ENCODE measurements at places on chromosomes 6 and 20.

DNA sequence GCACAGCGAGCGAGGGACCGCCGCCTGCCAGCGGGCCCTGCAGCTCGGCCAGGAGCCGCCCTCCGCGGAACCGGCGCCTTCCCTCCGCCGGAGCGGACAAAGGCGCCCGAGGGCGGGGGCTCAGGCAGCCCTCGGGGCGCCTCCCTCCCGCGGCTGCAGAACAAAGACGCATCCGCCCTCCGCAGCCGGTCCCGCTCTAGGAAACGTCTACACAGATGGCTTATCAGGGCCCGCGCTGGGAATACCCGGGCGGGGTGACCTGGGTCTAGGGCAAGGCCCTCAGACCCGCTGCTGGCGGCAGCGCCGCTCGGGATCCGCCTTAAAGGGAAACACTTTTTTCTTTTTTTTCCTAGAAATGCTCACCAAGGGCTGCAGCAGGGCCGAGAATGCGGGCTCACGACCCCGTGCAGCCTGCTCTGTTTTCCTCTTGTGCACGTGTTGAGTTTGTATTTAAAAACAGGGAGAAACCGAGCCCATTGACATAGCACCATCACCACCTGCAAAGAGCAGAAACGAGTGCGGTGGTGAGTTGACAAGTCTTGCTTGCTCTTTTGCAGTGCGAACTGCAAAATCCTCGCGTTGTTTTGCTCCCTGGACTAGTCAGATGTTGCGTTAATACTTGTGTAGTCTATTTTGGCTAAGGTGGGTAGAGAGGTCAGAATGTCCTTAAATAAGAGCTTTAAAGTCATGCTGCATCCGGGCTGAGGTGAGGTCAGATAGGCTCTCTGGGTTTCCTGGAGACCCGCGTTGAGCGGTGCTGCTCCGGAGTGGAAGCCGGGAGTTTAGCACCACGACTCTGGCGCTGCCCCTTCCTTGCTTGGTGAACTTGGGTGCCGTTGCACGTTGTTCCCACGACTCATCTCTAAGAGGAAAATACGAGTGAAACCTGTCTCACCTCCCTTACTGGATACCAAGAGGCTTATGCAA lies 1.1 kb upstream of the RPS6KA2 start:
- DNase-seq, result peak; percentile 52

DNA sequence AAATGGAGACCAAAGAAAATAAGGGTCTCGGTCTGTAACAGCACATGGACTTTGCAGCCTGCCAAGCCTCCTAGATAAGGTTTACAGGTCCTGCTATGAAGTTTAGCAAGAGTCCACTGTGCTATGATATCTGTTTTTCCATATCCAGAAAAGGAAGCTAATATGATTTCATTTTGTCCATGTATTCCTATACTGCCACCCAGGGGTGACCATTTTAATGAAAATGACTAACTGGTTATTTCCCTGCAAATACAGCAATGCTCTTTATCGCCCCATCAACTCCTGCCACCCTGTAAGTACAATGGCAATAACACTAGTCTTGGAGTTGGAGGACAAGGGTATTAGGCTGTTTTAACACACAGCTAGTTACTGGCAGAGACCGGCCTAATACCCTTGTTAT lies 115.2 kb upstream of the GLP1R start:
- DNase-seq, result no peak

DNA sequence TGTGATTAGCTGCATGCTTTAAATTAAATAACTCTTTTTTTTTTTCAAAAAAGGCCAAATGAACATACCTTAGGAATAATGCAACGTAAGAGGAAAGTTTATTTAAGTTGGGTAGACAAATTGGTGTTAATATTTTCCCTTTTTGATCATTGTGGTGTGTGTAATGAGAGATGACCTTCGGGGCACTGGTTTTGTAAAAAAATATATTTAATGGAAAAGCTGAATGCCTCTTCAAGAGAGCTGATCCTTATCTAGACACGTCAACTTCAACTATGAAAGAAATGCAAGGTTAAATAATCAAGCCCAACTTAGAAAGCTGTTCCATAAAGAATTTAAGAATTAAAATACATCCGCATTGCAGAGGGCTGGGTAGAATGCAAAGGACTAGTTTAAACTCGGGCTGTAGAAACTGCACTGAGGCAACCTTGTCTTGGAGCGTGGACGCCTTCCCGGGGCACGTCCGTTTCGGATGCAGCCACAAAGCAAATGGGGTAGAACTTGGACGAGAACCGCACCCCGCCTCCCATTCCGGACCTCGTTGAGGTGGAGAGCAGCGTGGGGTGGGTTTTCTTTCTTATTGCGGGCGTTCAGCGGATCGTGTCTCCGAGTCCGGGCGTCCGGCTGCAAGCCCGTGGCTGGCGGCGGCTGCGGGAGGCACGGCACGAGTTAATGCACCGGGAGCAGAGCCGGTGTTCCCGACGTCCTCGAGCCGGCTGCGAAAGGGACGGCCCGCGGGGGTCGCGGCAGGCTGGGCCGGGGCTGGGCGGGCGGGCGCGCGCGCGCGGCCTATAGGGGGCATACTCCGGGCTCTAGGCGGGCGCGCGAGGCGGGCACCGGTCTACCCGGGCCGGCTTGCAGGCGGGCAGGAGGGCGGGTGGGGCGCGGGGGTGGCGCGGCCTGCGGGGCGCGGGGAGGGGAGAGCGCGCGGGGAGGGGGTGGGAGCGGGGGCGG lies 1.9 kb downstream of the JARID2 start:
- DNase-seq, result peak; percentile 58

GRCh38 chr6:114862819-114863218 lies 520.0 kb upstream of the HS3ST5 start:
- DNase-seq, result no peak

DNA sequence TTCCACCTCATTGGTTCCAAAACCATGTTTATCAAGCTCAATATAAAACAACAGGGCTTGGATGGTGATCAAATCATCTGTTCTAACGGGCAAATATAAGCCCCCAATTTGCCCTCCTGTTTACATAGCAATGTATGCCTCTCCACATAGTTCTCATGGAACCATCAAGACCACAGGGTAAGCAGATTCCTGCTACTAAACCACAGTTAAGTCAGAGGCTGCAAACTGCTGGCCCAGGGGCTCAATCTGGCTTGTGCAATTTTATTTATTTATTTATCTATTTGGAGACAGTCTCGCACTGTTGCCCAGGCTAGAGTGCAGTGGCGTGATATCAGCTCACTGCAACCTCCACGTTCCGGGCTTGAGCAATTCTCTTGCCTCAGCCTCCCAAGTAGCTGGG lies 18.9 kb upstream of the MTHFD1L start:
- DNase-seq, result no peak

- no peak for DNase-seq
Observed at GRCh38 chr6:109434456-109434855, 6.0 kb downstream of the PPIL6 start.

GRCh38 chr6:17881085-17881858 lies 106.2 kb downstream of the KIF13A start:
- DNase-seq, result no peak

GRCh38 chr6:90118581-90118980 lies 178.1 kb downstream of the BACH2 start:
- DNase-seq, result no peak

GRCh38 chr6:121242386-121242785 lies 91.9 kb downstream of the TBC1D32 start:
- no peak for DNase-seq

GRCh38 chr20:10376270-10377075 lies 57.5 kb downstream of the MKKS start:
- no peak for DNase-seq

DNA sequence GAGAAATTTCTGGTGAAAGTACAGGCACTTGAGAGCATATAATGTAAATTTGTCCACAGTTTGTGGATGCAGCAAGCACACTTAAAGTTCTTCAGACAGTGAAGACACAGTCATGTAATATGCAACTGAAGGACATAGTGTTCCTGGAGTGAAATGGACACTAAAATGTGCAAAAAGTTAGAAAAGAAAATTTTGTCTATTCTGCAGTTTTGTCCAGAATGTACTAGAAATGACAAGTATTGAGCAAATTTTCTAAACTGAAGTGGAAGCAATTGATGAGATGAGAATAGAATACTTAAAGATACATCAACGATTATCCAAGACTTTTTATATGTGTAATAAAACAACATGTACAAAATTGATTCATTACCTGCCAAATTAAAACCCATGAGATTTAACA lies 647.0 kb upstream of the IMPG1 start:
- no peak for DNase-seq

DNA sequence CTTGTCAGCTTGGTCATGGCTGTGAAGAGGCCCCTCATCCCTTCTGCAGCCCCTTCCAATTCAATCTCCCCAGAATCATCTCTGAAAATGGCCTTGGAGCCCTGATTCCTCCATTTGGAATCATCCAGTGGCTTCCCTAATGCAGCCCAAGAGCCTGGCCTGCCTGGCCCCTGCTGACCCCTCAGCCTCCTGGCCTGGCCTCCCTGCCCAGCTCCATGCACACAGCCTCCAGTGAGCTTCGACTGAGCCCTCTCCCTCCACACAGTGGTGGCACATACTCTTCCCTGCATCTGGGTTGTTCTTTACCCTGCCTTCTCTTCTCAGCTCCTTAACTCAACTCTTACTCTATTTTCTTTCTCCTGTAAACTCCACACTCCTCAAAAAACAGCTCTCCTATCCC lies 120.9 kb downstream of the ANKRD60 start:
- no peak for DNase-seq

- no peak for DNase-seq
Observed at GRCh38 chr6:48449002-48449401, 338.0 kb upstream of the PTCHD4 start.

GRCh38 chr6:3085074-3085473 lies 16.8 kb downstream of the RIPK1 start:
- no peak for DNase-seq

- DNase-seq, result no peak
Observed at GRCh38 chr6:144675231-144675861, 390.2 kb downstream of the UTRN start.

DNA sequence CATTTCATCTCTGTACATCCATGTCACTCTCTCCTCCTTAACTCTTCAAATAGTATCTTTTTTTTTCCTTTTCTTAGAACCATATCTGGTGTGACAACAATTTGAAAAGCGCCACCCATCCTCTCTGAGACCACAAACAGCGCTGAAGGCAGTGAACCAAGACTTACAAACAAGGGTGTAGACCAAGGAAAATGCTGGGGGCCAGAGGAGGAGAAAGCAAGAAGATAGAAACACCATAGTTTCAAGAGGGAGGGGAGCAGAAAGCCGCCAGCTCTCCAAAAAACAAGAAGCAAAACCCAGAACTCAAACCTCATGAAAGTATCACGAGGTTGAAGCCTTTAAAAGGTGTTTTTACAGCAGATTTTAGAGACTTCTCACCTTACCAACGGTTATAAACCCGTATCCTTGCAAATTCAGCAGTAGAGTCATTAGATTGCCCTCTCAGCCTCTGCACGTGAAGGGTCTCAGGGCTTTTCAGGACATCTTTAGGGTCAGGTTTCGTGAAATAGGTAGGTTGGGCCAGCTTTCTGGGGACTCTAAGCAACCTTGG lies 13.3 kb upstream of the RIPOR2 start:
- DNase-seq, result no peak

- DNase-seq, result no peak
Observed at GRCh38 chr20:45358282-45359068, 4.5 kb upstream of the SYS1 start.

DNA sequence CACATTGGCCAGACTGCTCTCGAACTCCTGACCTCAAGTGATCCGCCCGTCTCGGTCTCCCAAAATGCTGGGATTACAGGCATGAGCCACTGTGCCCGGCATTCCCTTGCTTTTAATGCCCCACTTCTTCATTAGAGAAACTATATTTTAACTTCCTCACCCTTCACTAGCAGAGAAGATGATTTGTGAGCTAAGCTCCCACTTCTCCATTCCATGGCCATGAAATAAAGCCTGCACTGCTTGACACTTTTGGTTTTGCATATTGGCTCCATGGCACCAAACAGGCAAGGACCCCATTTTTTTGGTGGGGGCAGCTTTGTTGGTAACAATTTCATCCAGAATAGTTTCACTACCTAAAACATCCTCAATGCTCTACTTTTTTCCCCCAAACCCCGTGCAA lies 145.3 kb downstream of the TFAP2B start:
- DNase-seq, result no peak

- no peak for DNase-seq
Observed at GRCh38 chr6:145241039-145241438, 494.3 kb downstream of the EPM2A start.

- DNase-seq, result no peak
Observed at GRCh38 chr6:169825558-169826225, 74.3 kb downstream of the ERMARD start.

Data from HuH-7.5 (cell line).